Epithelial cell of proximal tubule (primary cell): ENCODE measurements at places on chromosomes 12 and 14.

GRCh38 chr14:49194067-49194466 is 392.1 kb downstream of the RPS29 start:
- DNase-seq = no peak

DNA sequence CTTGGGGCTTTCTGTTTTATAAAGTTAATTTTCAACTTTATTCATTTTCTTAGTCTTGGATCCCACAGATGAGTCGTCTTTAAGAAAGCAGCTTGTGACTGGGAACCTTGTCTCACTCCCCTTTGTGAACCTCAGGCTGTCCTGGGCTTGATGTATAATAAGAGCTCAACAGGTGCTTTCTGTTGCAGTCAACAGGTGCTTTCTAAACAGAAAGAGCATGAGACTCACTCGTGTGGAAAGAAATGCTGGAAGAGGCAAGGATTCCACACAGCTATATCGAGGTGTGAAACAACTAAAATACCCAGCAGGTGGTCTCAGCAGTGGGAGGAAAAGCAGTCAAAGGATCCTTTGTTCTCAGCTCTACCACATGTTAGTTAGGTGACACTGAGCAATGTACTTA is 398.9 kb downstream of the EGLN3 start:
- DNase-seq = no peak

DNA sequence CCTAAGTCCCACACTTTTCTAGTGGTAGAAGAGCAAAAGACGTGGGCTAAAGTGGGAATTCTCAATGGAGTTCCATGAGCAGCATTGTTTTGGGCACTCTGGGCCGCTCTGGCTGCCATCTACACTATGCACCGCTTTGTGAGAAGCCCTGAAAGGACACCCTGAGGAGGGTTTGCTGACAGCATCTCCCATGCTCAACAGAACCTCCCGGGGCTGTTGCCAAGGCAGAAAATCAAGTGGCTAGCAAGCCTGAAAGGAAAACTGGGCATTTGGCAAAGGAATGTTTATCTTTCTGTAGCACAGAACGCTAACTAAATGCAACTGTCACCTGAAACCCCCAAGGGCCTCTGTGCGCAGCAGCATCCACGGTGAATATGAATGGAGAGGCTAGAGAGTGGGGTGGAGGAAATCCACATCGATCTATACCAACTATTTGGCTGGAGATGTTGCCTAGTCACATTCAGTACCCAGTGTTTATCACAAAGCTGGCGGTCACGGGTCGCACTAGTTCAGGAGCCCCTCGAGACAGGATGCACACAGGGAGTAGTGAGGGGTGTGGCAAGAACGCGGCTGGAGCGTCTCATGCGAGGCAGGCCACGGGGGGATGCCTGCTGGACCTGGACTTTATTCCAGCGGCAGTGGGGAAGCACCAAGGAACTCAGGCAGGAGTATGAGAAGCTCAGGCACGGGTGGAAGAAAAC is 14.2 kb downstream of the APPL2 start:
- DNase-seq = no peak

GRCh38 chr14:76765461-76765931 is 4.2 kb downstream of the VASH1 start:
- DNase-seq = no peak

DNA sequence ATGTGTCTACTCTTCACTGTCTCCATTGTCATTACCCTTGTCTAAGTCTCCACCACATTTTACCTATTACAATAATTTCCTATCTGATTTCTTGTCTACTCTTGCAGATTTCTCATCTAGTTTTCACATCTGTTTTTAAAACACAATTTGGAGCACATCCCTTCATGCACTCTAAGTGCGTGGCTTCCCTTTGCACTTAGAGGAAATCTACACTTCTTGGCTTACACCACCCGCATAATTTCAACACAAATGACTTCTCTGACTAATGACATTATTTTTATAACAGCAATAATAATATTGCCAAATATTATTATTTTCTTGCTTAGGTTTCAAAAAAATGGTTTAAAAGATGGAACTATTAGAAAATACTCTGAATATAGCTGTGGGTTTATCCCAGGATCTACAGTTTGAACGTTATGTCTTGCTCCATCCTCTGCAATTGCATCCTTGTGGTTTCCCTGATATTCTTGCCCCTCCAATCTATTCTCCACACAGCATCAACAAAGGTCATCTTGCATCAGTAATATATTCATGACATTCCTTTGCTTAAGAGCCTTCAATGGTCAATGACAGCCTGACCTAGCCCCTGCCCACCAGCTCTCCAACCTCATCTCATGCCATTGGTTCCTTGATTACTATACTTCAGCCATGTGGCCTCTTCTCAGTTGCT is 153.7 kb downstream of the SLC25A21 start:
- DNase-seq = no peak

DNA sequence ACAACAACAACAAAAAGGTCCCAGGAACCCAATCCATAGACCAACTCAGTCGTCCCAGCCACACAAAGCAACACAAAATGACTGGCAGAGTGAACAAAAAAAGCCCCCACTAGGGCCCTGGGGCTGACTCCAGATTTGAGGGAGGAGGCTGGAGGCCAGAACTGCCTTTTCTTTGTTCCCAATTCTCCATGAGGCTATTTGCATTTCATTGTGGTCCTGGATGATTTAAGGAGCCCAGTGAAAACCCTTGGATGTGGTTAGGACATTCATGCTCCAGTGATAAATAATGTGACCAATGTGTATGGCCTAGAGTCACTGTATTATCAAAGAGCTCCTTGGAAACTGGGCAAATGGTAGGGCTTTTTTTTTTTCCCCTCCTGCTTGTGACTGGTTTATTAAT is 192.9 kb downstream of the NUAK1 start:
- no peak for DNase-seq

DNA sequence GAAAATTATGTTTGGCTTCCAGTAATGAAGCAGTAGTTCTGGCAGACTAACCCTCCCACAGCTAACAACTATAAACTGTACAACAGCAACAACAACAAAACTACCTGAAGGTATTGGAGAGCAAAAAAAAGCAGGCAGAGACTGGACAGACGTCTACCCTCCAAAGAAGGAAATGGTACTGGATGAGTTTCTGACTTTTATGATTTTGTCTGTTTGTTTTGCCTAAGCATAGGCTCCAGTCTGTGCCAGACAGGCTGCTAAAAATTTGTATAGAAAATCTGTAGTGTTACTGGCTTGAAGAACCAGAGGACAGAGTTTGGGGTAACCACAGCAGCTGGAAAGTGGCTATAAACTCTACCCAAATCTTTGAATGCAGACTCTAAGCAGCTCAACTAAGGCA is 131.3 kb downstream of the SLC25A47 start:
- no peak for DNase-seq

GRCh38 chr12:116306968-116307367 is 29.5 kb upstream of the MED13L start:
- DNase-seq = no peak

- no peak for DNase-seq
Observed at GRCh38 chr14:20857630-20858261, 33.4 kb upstream of the RNASE3 start.

DNA sequence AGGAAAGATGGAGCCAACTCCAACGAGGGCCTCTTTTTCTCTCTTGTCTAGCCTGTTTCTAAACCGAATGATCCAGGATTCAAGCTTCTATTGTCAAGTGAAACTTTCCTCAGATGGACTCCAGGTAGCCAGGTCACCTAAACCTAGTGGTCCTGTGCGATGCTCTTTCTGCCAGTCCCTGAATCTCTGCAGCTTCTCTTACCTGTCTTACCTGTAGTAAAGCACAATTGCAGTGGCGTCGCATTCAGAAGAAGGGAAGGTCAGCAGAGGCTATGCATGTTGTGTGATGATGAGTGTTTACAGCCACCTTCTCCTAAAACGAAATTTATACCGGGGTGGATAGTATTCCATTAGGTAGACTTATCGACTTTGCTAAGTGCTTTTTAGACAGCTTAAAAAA is 47.4 kb upstream of the TRAF3 start:
- DNase-seq = no peak

- no peak for DNase-seq
Observed at GRCh38 chr14:59261334-59261733, 72.9 kb downstream of the DAAM1 start.

DNA sequence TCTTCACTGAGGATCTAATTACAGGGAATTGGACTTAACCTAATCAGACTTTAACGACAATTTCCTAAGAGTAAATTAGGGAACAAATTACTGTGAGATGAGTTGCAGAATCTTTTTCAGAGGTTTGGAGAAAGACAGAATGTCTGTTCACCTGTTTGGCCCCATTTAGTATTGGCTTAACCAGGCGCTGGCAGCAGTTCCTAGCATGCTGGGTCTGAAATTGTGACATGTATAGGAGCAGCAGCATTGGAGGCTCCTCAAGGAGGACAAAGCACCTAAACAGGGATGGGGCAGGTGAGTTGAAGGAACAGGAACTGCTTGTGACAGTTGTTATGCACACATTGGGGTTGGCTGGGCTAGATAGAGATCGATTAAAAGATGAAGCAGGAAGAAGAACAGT is 51.0 kb downstream of the KCNMB4 start:
- DNase-seq = no peak

- DNase-seq = no peak
Observed at GRCh38 chr12:116556964-116557698, 2.0 kb upstream of the MAP1LC3B2 start.

DNA sequence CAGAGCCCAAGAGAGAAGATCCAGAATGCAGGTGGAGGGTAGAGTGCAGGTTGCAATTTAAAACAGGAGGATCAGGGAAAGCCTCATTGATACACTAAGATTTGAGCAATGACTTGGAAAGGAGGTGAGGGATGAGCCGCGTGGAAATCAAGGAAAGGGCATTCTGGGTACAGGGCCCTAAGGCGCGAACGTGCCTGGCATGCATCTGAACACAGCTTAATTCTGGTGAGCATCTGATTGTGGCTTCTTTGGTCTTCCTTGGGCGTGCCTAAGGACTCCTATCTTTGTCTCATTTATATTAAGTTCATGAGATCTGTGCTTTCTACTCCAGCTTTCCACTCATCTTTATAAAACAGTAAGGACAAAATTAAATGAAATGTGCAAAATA is 79.3 kb downstream of the NTF3 start:
- no peak for DNase-seq

DNA sequence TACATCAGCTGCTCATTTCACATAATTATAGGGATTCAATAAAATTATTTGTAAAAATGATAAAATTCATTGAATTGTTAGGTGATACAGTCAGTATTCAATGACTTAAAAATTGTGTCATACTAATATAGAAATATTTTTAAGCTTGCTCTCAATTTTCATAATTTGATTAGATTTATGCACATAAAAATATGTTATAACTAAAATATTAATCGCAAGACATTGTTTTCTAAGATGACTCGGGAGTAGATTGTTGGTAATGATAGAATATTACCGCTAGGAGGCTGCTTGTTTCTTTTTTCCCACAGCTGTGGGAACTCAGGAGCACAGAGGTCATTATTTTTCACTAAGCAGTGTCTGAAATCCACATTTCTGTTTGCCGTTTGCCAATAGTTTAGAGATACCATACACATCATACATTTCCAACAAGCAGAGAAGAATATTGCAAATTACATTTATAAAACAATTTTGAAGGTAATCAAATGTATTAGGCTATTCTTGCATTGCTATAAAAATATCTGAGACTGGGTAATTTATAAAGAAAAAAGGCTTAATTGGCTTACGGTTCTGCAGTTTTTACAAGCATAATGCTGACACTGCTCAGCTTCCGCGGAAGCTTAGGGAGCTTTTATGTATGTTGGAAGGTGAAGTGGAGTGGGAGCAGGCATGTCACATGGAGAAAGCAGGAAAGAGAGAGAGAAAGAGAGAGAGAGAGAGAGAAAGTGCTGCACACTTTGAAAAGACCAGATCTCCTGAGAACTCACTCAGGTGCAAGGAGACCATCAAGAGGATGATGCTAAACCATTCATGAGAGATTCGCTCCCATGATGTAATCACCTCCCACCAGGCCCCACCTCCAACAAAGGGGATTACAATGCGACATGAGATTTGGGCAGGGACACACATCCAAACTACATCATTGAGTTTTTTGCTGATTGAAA is 9.2 kb downstream of the CD69 start:
- no peak for DNase-seq

DNA sequence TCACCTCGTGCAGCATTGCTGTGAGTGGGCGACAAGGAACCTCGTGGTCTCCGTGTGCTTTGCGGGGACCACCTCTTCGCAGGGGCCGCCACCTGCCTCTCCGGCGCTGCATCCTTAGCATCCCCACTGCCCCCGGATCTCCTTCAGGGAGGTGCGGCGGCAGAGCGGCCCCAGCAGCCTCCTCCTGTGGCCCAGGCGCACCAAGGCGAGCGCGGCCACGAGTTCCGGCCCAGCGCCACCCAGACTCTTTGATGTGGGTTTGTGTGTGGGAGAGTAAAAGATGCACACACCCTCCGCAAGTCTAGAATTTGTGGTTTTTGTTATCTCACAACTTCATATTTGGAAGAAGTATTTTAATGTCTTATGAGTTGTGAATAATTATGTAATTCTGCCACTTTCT is 118.8 kb upstream of the DIO3 start:
- no peak for DNase-seq

- no peak for DNase-seq
Observed at GRCh38 chr14:104110491-104111209, 25.1 kb downstream of the ASPG start.

GRCh38 chr14:69673104-69673503 is 61.7 kb downstream of the SUSD6 start:
- no peak for DNase-seq
